GM13977 (cell line): ENCODE measurements at places on chromosomes 16 and 17.

DNA sequence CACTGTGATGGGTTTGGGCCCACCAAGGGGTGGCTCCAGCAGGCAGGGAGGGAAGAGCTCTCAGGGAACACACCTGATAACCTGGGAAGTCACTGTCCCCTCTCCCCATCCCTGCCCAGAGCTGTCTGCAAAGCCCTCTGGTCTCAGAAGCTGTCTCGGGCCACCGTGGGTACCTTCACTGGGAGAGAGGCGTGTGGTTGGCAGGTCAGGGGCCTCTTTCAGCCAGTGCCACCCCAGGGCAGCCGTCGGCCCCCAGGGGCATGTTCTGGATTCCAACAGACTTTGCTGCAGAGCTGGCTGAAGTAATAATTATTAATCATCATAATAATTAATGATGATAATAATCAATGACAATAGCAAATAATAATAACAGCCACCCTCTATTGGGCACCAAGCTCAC lies 21.1 kb downstream of the MGAT5B start:
- no peak for DNase-seq

GRCh38 chr16:6300523-6300922 lies 1032.1 kb upstream of the RBFOX1 start:
- DNase-seq: no peak

DNA sequence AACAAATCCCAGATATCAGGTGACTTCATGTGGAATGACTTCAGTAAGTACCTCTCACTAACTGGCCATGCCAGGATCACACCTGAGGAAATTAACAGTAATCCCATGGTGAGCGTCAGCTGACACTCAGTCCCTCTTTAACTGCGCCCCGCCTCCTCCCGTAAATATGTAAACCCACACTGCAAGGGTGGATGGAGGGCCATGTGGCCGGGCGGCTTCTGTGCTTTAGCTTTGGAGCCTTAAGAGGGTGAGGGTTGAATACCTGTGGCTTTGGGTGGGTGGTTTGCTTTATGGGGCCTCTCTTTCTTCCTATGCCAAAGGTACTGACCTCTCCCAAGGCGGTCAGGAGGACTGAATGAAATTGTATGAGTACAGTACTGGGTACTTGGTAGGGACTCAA lies 141.7 kb downstream of the MRM1 start:
- DNase-seq: no peak

DNA sequence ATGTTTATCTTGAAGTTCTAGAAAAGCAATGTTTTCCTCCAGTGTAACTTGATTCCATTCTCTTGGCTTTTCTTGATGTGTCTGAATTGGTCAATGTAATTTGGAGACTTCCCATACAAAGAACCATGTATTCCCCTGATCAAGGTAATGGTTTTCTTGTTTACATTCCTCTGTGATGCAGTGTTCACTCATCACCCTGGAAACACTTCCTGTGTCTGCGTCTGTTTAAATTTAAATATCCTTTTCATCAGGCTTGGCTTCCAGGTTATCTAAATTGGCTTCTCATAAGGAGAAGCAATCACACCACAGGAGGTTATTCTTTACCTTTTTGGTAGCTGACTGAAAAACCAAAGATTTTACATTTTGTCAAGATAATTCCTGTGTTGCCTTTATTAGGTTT lies 237.3 kb upstream of the WSCD1 start:
- DNase-seq: no peak

DNA sequence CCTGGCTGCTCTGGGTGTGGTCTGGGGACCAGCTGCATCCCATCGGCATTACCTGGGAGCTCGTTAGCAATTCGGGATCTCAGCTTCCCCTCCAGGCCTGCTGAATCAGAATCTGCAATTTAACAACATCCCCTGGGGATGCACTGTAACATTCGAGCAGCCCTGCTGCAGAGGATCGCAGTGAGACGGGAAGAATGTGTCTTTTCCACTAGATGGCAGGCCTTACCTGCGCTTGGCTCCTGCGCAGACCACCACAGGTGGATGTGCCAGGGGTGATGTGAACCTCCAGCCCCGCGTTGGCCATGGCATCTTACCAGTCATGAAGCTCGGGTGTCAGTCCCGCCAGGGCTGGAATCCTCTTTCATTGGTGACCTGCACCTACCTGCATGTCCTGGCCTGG lies 209.9 kb downstream of the PRKCB start:
- no peak for DNase-seq

DNA sequence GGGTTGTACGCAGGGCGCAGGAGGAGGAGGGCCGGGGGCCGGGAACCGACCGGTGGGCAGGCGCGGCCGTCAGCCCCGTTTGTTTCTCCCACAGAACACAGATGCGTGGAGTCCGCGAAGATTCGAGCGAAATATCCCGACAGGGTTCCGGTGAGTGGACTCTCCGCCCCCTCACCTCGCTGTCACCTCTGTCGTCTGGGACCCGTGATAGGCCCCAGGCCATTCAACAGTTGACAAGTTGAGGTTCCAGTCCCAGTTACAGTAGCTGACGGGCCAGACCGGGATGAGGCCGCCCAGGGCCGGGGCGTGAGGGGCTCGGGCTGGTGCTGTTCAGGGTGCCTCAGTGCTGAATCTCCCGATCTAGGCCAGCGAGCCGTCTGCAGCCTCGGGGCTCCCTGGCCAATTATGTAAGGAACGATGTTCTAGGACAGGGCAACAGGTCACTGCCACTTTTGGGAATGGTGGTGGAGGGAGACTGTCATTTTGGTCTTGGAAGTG lies 628 bp downstream of the GABARAPL2 start:
- DNase-seq: no peak

- DNase-seq: no peak
These were observed 2.1 kb downstream of the RAB40C start for GRCh38 chr16:591892-592517.

- peak; percentile 65 for DNase-seq
These were observed 8.5 kb upstream of the ICAM2 start for GRCh38 chr17:64028874-64029464.

- no peak for DNase-seq
These were observed 14.5 kb downstream of the MSI2 start for GRCh38 chr17:57270801-57271245.

DNA sequence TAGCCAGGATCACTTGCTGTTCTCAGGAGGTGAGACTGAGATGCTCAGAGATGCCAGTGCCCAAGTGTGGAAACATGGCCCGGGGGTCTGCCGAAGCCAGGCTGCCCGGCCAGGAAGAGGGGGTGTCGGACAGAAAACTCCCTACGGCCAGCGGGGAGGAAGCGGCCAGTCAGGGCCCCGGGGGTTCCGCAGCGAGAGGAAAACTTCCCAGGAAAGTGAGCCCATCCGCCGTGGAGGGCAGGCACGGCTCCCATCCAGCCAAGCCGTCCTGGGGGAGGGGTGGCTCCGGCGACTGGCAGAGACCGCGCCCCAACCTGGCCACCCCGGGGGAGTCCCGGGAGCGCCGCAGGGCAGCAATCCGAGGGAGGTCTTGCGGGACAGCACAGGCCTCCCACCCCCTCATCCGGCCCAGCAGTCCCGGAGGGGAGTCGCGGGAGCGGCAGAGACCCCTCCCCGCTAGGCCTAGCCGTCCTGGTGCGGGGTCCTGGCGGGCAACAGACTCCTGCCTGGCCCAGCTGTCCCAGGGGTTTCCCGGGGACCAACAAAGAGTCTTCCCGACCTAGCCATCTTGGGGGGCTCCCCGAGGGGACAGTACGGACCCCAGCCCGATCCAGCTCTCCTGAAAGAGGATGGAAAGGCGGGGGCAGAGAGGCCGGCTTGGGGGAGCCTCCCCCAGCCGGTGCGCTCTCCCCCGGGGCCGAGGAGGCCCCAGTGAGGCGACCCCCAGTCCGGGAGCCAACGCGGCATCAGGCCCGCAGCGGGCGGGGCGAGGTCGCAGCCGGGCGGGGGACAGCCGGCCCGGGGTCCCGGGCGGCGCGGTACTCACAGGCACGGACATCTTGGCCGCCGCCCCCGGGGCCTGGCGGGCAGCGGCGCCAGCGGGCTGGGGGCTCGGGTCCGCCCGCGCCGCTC lies 13.8 kb upstream of the BCAR1 start:
- no peak for DNase-seq

DNA sequence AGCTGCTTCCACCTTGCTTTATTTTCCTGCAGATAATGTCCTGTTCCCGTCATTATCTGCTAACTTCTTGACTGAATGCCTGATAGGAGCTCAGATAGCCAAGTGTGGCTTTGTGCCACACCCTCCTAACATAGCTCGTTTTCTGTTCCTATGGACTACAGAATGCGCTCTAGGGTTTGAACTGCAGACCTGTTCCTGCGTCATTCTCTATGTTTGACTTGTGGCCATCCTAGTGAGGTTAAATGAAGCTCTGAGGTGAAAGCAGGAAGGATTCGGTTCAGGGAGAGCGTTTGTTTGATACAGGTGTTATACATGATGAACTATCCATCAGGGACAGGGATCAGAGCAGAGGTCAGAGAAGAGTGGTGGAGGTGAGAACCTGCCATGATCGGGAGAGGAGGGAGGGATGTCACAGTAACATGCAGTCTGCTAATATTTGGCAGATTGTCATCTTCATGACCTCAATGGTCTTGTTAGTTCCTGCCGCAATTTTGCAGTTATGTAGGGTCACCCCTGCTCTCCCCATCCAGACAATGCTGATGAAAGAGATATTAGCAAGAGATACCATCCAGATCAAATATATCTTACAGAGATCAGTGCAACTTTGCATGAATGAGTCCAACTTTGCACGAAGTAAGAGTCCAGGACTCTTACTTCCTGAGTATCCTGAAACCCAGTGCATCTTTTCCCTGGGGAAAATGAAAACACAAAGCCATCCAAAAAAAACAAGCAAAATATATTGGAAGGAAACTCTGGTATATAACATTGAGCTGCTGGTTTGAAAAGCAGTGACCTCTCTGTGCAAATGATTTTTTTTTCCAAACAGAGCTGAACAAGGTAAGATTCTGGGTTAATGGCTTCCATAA lies 32.8 kb downstream of the MPHOSPH6 start:
- no peak for DNase-seq

- no peak for DNase-seq
These were observed 15.7 kb downstream of the MTSS2 start for GRCh38 chr16:70670175-70670574.

GRCh38 chr16:78286065-78286464 lies 186.6 kb downstream of the WWOX start:
- no peak for DNase-seq

- DNase-seq: no peak
These were observed 3.0 kb downstream of the SYNGR3 start for GRCh38 chr16:1992704-1993317.

DNA sequence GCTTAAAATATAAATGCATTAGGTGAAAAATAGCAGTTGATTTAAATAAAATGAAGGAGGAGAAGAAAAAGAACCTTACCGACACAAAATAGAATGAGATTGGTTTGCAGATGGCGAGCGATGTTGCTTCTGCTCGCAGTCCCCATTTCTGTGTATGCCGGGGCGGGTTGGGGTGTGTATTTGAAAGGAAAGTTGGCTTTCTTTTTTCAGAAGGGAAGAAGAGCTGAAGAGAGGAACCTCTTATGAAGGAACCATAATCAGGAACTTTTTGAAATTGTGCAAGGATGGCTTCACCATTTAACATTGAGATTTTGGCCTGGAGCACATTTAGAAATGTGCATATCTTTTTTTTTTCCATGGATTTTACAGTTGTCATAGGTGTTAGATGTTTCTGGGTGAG lies at the start of gene IGSF6:
IGSF6 (minus strand) TSS at position 156 of the 400 bp plus-strand sequence; CDS start at position 146, 10 bp downstream.
- DNase-seq: no peak
